Activated T-cell treated with anti-CD3 and anti-CD28 coated beads for 24 hours (primary cell): ENCODE measurements at places on chromosomes 2 and 18.

GRCh38 chr2:32752205-32752604 lies 124.4 kb downstream of the TTC27 start:
- DNase-seq, result no peak

- no peak for DNase-seq
These were observed 457.7 kb downstream of the CBLN2 start for GRCh38 chr18:72086421-72086820.

GRCh38 chr2:25743132-25743830 lies 69.9 kb upstream of the DTNB start:
- no peak for DNase-seq

- no peak for DNase-seq
These were observed 13.0 kb upstream of the SESTD1 start for GRCh38 chr2:179277429-179278196.

- DNase-seq, result no peak
These were observed 1.5 kb upstream of the MPPE1 start for GRCh38 chr18:11909591-11910026.

- DNase-seq, result peak; percentile 33
These were observed 89.5 kb upstream of the STK39 start for GRCh38 chr2:168336786-168337388.

GRCh38 chr2:191508738-191509137 lies 169.2 kb upstream of the NABP1 start:
- DNase-seq, result no peak

GRCh38 chr18:23101861-23102432 lies 33.3 kb upstream of the CABLES1 start:
- DNase-seq, result no peak

DNA sequence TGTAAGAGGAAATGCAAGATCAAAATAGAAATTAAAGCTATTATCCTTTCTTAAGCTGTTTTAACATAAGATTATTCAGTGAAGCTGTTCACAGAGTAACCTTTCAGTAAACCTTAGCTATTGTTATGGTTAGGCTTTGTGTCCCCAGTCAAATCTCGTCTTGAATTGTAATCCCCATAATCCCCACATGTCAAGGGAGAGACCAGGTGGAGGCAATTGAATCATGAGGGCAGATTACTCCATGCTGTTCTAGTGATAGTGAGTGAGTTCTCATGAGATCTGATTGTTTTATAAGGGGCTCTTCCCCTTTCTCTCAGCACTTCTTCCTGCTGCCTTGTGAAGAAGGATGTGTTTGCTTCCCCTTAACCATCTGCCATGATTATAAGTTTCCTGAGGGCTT lies 424.4 kb downstream of the DSEL start:
- DNase-seq, result no peak

DNA sequence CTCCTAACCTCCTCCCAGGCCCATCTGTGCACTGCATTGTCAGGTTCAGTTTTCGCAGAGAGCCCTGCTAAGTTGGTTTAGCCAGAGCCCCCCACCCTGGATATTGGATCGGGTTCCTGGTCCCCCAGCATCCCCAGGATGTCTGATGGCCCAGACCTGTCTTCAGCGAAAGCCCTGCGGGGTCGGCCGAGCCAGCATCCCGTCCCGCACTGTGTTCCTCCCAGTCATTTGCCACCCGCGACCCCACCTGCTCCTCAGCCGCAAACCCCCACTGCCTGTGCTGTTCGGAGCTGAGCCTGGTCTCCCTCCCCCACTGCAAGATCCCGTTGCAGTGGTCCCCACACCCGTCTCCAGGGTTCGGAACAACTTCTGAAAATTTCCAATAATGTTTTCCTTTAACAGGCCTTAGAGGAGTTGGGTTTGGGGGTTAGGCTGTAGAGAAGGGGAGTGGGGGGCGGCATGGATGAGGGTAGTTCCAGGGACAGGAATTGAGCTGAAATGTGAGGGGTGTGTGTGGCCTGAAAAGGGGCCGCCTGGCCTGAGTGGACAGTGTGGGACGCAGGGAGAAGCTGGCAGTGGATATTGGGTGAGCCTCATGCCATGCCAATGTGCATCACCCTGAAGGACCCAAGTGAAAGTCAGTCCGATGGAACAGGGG lies 1.6 kb upstream of the COPS9 start:
- DNase-seq, result no peak

DNA sequence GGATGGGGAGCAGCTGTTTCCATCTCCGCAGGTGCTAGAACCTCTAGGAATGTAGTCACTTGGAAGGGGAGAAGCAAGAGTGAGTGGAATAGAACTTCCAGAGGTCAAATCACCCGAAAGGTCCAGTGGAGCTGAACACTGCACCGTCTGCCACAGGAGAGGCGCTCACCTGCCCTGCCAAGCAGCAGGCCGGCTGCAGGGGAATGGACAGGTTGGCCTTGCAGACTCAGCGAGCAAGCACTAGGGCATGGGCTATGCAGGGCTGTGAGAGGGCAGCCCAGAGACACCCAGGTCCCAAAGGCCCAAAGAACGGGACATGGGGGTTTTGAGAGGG lies 214.2 kb downstream of the TNS1 start:
- no peak for DNase-seq

GRCh38 chr2:142153601-142154000 lies 22.8 kb upstream of the LRP1B start:
- no peak for DNase-seq

- DNase-seq, result no peak
These were observed 128.1 kb downstream of the NCK2 start for GRCh38 chr2:105872830-105873229.

- no peak for DNase-seq
These were observed 170.3 kb upstream of the VRK2 start for GRCh38 chr2:57876313-57876712.

GRCh38 chr18:4455113-4455811 lies at the start of gene DLGAP1:
Gene DLGAP1 (minus strand): TSS chr18:4455307.
- no peak for DNase-seq

- DNase-seq, result no peak
These were observed 98.6 kb upstream of the EPB41L5 start for GRCh38 chr2:119914266-119914665.

DNA sequence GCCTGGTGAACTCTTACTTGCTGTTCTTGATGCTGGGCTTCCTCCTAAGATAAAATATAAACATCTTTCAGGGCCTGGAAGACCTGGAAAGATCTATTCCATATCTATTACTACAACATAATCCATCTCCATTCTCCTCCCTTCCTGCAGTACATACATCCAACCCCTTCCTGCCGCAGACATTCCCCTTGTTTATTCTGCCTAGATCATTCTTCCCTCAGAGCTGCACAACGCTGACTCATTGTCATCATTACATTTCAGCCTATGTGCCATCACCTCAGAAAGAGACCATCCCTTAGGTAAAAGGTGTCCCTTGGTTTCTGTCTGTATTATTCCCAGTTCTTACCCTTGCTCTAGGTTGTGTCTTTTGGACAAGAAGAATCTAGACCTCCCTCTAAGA lies 2.5 kb upstream of the CDH7 start:
- no peak for DNase-seq

GRCh38 chr2:156562124-156562523 lies 125.9 kb downstream of the GPD2 start:
- no peak for DNase-seq

- no peak for DNase-seq
These were observed 119.0 kb downstream of the GCA start for GRCh38 chr2:162462911-162463310.

GRCh38 chr2:238688193-238689153 lies 159.4 kb upstream of the TWIST2 start:
- no peak for DNase-seq

DNA sequence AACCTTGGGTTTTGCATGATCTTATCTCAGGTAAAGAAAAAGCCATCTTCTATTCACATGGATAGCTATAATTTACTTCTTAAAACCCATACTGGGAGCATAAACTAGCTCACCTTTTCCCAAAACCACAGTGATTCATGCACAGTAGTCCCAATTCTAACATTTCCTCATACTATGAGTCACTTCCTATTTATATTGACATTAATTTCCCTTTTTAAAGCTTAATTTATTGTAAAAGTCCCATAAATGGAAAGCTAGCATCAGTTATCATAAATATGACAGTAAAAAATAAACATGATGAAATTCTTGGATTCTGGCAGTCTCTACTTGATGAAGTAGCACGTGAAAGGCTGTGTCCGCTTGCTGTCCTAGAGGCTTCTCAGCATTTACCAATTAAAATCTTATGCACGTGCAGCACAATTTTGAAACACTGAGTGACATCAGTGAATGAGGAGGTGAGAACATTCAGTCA lies 180.1 kb downstream of the CDH2 start:
- DNase-seq, result no peak

GRCh38 chr2:158729451-158729850 lies 65.7 kb upstream of the DAPL1 start:
- DNase-seq, result no peak

GRCh38 chr2:188382107-188382506 lies 90.4 kb downstream of the GULP1 start:
- no peak for DNase-seq

DNA sequence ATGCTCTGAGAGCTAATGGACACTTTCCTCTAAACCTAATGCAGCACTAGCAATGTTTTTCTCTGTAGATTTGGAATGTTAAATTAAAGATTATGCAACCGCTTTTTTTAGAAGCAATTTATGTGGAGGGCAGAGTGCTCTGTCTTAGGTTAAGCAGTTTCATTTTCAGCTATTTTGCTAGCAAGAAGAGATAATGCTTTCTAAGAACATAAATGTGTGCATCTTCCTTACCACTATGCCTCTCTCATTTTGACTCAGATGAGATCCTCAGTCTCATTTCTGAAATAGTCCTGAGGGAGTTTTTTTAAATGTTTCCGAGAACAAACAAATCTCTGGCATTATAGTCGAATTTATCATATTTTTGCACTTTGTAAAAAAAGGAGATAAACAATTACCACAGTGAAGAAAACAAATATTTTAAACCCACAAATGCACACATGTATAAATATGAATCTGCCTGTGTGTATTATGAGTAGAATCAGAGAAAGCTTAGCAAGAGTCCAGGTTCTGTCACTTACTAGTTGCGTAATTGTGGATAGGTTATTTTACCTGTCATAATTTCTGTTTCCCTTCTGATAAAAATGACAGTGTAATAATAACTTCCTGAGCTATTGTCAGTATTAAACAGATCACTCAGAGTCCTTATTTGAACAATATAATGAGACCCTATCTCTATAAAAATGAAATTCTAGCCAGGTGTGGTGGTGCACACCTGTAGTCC lies 207.7 kb upstream of the CRIM1 start:
- DNase-seq, result no peak

DNA sequence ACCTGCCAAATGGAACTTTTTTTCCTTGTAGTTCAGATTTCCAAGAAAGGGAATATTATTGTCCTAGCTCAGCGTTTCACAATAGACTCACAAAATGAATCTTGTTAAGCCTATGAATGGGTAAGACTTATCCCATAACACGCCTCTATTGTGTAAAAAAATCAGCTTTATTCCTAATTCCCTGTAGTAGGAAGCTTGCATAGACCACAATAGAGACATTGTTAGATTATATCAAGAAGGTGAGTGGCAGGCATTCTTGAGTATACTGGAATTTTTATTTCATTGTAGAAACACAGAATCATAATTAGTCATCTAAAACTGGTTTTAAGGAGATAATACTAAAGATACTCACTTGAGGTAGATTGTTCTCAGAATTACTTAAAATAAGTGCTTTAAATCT lies 46.5 kb upstream of the SLC30A6 start:
- DNase-seq, result no peak

DNA sequence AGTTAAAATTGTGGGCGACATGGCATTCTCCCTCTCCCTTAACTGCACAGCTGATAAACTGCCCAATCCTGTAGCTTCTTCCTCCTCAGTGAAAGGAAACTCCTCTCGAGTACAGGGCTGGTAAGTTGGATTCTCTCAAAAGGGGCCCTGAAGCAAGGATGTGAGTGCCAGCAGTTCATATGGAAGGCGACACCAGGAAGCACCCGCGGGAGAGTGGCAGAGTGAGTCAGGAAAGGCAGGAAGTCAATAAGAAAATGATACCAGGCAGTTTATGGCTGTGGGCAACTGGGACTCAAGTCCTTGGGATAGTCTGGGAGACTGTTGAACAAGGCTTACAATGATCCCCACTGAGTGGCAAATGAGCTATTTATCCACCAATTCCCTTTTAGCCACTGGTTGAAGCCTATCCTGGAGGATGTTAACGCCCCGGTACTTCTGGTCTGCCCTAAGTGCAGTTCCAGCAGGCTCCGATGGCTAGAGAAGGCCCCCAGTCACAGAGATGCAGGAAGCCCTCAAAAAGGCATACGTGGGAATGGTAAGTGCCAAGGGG lies 34.8 kb downstream of the ABHD3 start:
- DNase-seq, result no peak

GRCh38 chr2:197128897-197129296 lies 181.7 kb downstream of the ANKRD44 start:
- no peak for DNase-seq

GRCh38 chr18:62460851-62461300 lies 61.9 kb upstream of the ZCCHC2 start:
- no peak for DNase-seq

DNA sequence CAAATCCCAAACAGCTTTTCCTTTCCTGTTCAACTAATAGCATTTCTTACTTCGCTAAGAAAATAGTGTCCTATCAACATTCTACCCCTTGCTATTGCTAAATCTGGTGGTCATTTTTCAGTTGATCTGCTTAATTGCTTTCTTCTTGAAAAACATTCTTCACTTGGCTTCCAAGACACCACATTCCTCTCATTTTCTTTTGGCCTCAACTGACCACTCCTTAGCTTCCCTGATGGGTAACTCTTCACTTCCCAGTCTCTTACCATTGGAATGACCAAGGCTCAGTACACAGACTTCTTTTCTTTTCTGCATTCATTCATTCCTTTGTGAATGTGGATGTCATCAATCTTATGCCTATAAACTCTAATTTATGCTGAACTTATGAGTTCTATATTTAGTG lies 230.8 kb upstream of the CDH2 start:
- DNase-seq, result no peak

DNA sequence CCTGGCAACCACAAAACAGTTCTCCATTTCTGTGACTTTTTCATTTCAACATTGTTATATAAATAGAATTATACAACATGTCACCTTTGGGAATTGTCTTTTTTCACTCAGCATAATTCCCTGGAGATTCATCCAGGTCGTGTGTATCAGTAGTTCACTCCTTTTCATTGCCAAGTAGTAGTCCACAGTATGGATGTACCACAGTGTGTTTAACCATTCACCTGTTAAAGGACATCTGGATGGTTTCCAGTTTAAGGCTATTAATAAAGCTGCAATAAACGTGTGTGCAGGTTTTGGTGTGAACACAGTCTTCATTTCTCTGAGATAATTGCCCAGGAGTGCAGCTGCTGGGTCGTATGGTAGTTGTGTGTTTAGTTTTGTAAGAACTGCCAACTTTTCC lies 35.7 kb downstream of the COPS7B start:
- DNase-seq, result no peak

- DNase-seq, result no peak
These were observed 222.6 kb upstream of the CTAGE1 start for GRCh38 chr18:22640281-22640842.

GRCh38 chr2:235847576-235847975 lies 320.6 kb downstream of the GBX2 start:
- no peak for DNase-seq

GRCh38 chr2:179059026-179059700 lies 9.2 kb upstream of the CCDC141 start:
- DNase-seq, result no peak
